Bronchus fibroblast of lung (primary cell): ENCODE measurements at places on chromosomes 12 and 14. TPM values are rescaled to one million over a fixed set of nuclear protein-coding genes. Genes with fewer than 3 reads are reported as not detected.

CNTN1 gene
- total RNA-seq, result under 0.01 and 0.17 TPM in 2 replicates

FAM90A1 gene
- 0.15 and 0.17 TPM in 2 replicates for total RNA-seq

KLHL33 gene
- total RNA-seq, result 0.30 and 0.50 TPM in 2 replicates

PLCZ1 gene
- total RNA-seq, result not detected in 2 replicates

YY1 gene
- total RNA-seq, result 21.9 and 25.7 TPM in 2 replicates

SIX4 gene
- 21.0 and 23.5 TPM in 2 replicates for total RNA-seq

RAD9B gene
- under 0.01 and 0.15 TPM in 2 replicates for total RNA-seq

RPL10L gene
- total RNA-seq, result not detected in 2 replicates

MFAP5 gene
- total RNA-seq, result 0.67 and 1.8 TPM in 2 replicates

ANO6 gene
- 20.7 and 23.2 TPM in 2 replicates for total RNA-seq

SCNN1A gene
- 0.67 and 1.0 TPM in 2 replicates for total RNA-seq

LRCOL1 gene
- total RNA-seq, result 0.50 TPM in 1 of 2 replicates, not detected in the other

TSPAN8 gene
- total RNA-seq, result not detected in 2 replicates

CCDC196 gene
- not detected in 2 replicates for total RNA-seq

TMBIM4 gene
- total RNA-seq, result 95.1 and 105 TPM in 2 replicates

C14orf39 gene
- under 0.01 and 0.67 TPM in 2 replicates for total RNA-seq

PACS2 gene
- total RNA-seq, result 40.3 and 40.5 TPM in 2 replicates

HOXC6 gene
- total RNA-seq, result 0.17 and 0.89 TPM in 2 replicates

TSPAN9 gene
- total RNA-seq, result 15.8 and 17.0 TPM in 2 replicates

AMIGO2 gene
- total RNA-seq, result 0.74 and 1.2 TPM in 2 replicates

PTPRR gene
- not detected in 2 replicates for total RNA-seq

KRT82 gene
- not detected in 2 replicates for total RNA-seq

TAS2R42 gene
- total RNA-seq, result not detected in 2 replicates

PLEKHD1 gene
- total RNA-seq, result not detected in 2 replicates

JAG2 gene
- 0.30 and 0.50 TPM in 2 replicates for total RNA-seq

SMIM10L1 gene
- total RNA-seq, result 5.5 and 5.7 TPM in 2 replicates

NUAK1 gene
- total RNA-seq, result 3.0 and 3.5 TPM in 2 replicates

ACOT4 gene
- total RNA-seq, result 1.6 and 1.8 TPM in 2 replicates

SLC5A8 gene
- not detected in 2 replicates for total RNA-seq

ESPL1 gene
- 12.4 and 13.2 TPM in 2 replicates for total RNA-seq

IL22 gene
- not detected in 2 replicates for total RNA-seq

KRT72 gene
- not detected in 2 replicates for total RNA-seq

NKX2-1 gene
- total RNA-seq, result not detected in 2 replicates

MBIP gene
- total RNA-seq, result 5.4 and 9.4 TPM in 2 replicates

PRICKLE1 gene
- 2.9 and 4.9 TPM in 2 replicates for total RNA-seq

LIN7A gene
- total RNA-seq, result 13.8 and 18.3 TPM in 2 replicates

FGF6 gene
- not detected in 2 replicates for total RNA-seq

AICDA gene
- total RNA-seq, result not detected in 2 replicates

BICDL1 gene
- total RNA-seq, result under 0.01 TPM in 1 of 2 replicates, not detected in the other

SLC39A5 gene
- 0.15 TPM in 1 of 2 replicates, not detected in the other for total RNA-seq

RESF1 gene
- total RNA-seq, result 22.4 and 22.7 TPM in 2 replicates

AMN gene
- total RNA-seq, result 0.30 and 84.4 TPM in 2 replicates

ANO4 gene
- 0.74 and 2.0 TPM in 2 replicates for total RNA-seq

RDH16 gene
- total RNA-seq, result under 0.01 TPM in 1 of 2 replicates, not detected in the other

STAT2 gene
- total RNA-seq, result 78.0 and 79.9 TPM in 2 replicates

KRT8 gene
- 27.1 TPM in 2 replicates for total RNA-seq

AQP2 gene
- not detected in 2 replicates for total RNA-seq

GPX2 gene
- total RNA-seq, result not detected in 2 replicates

EGLN3 gene
- total RNA-seq, result 0.15 and 0.34 TPM in 2 replicates

SLCO1B1 gene
- not detected in 2 replicates for total RNA-seq

ST8SIA1 gene
- 0.89 and 1.5 TPM in 2 replicates for total RNA-seq
